ENCODE measurements at places on chromosomes 3 and 15.

GRCh38 chr3:128133273-128133883, 9.8 kb upstream of the RUVBL1 start:
- no peak for DNase-seq

DNA sequence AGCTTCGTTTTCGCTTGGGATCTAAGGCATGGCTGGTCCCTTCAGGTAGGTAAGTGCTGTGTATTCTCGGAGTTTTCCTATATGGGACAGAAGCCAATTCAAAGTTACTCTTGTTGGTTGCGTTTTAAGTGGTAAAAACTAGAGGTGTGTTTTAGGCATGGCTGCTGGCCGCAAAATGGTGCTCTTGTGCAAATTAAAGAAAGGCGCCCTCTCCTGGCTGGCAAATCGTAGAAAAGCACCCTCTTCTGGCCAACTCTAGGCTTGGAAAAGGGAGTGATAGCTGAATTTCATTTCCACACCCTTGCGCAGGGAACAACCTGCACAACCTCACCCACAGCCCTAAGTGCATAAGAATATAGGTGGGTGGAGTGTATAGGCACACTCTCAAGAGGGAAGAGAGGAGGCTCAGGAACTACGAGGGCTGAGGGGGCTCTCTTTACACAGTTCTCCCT, 23.5 kb downstream of the DRD3 start:
- no peak for DNase-seq

DNA sequence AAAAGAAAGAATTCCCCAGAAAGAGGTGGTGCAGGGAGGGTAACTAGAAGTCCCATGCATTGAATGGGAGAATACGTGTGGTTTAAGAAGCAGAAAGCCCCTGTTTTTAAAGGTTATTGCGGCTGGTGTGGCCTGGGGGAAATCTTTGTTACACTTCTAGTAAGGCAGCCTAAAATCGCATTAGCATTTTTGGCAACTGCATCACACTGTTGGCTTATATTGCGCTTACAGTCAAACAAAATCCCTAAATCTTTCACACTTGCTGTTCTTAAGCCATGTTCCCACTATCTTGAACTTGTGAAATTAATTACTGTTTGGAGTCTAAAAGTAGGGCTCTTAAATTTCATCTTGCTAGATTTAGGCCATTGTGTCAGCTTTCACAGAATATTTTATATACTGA, 66.0 kb upstream of the GOLIM4 start:
- no peak for DNase-seq

- DNase-seq: no peak
Observed at GRCh38 chr15:89784686-89784960, 8.5 kb downstream of the MESP2 start.

DNA sequence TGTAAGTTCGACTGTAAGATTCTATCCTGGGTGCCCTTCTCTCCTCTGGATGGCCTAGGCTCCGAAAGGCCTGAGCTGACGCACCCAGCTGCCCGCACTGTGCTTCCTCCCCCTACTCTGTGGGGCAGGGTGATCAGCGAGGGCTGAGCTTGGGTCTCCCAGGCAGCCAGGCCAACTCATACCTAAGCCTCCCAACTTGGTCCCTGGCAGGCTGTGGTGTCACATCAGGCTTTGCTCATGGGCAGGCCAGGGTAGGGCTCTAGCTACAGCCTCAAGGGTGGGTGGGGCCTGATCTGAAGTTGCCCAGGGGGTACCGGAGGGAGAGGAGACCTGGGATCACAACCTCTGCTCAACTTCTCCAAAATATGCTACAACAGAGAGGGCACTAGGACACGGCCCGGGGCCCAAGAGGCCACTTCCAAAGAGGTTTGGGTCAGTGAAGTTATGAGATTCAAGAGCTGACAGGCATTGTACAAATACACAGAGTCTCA, 123.1 kb downstream of the ADCY5 start:
- no peak for DNase-seq

GRCh38 chr3:165466856-165467255, 270.7 kb upstream of the SLITRK3 start:
- no peak for DNase-seq

DNA sequence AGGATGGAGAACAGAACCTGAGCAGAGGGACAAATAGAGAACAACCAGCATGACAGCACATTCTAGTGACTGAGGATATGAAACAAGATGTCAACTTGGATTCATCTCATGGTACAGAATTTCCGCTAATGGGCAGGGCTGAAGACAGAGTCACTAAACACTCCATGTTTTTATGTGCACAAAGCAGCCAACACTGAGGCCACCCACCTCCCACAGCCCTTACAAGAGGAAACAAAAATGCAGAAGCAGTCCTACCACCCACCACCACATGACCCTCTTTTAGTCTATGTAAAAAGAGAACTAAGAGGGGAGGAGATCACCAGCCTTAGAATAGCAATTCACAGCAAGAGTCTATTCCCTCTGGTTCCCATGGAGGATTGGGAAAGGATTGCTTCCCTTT, 131.4 kb upstream of the UBE2E2 start:
- no peak for DNase-seq

- DNase-seq: no peak
Observed at GRCh38 chr3:162489853-162490252, 993.2 kb downstream of the OTOL1 start.

DNA sequence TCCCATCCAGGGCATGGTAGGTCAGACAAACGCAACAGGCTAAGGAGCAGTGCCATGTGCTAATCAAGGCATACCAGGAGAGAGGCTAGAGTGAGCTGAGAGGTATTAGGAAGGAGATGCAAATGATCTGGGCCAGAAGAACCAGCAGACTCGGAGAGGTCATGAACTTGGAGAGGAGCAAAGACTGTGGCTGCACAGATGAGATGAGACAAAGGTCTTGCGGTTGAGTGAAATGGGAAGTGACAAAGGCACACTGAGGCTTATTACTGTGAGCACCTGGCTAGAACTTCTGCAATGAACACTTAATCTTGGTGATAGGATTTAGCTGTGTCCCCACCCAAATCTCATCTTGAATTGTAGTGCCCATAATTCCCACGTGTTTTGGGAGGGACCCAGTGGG, 380.2 kb downstream of the ULK4 start:
- no peak for DNase-seq

- no peak for DNase-seq
Observed at GRCh38 chr15:70531576-70531975, 231.8 kb downstream of the UACA start.

DNA sequence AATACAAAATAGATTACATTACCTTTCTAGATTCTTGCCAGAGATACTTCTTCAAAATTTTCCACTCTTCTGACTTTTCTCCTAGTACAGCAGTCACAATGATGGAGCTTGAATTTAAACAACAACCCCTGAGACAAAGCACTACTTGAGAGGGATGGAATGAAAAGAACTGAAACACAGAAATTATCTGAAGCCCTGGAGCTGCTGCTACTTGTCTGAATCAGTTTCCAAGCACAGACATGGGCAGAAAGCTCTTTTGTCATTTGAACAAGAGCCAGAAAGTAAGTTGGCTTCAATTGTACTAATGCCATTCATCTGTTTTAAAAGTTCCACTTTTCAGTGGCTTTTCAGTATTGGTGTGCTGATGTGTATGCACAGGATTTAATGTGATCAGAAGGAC, 718.5 kb upstream of the ARPP21 start:
- DNase-seq: no peak

DNA sequence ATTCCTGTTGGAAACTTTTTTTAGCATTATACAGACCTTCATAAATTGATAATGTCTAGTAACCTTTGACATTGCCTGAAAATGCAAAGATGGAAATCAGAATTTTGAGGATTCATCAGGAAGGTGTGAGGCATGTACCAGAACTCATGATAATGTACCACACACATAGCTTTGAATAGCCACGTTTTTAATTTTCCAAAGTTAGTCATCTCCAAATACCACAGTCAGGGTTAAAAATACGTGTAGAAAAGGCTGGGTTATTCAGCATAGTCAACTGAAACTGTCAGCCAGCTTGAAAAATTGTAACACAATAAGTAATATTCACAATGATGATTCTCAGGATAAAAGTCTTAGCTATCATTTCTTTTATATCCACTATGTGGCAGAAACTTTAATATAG, 102.0 kb upstream of the THRB start:
- no peak for DNase-seq

- DNase-seq: no peak
Observed at GRCh38 chr3:67361323-67361722, 293.1 kb downstream of the SUCLG2 start.

DNA sequence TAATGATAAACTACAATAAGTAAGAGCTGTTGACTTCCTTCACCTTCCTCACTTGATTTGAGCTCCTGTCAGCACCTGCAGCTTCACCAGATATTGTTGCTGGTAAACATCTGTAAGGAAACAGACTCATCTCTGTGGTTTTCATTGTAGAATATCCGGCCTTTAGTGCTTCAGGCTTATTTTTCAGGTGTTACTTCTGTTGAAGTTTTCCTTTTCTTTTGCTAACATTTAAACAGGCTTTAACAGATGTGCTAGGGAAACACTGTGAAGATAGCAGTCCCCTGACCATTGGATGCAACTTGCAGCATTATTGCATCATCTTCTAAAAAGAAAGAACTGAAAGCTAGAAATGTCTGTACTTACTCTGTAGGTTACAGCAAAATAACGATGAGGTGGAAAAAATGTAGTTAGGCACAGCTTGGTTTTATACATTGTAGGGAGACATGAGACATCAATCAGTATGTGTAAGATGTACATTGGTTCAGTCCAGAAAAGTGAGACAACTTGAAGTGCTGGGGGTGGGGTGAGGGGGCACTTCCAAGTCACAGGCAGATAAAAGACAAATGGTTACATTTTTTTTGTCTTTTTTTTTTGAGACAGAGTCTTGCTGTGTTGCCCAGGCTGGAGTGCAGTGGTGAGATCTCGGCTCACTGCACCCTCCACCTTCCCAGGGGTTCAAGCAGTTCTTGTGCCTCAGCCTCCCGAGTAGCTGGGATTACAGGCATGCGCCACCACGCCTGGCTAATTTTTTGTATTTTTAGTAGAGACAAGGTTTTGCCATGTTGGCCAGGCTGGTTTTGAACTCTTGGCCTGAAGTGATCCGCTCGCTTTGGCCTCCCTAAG, 10.2 kb downstream of the EDEM1 start:
- no peak for DNase-seq

- DNase-seq: no peak
Observed at GRCh38 chr3:18806633-18807032, 341.7 kb upstream of the KCNH8 start.

GRCh38 chr15:52975941-52976449, 185.9 kb upstream of the ONECUT1 start:
- DNase-seq: no peak

DNA sequence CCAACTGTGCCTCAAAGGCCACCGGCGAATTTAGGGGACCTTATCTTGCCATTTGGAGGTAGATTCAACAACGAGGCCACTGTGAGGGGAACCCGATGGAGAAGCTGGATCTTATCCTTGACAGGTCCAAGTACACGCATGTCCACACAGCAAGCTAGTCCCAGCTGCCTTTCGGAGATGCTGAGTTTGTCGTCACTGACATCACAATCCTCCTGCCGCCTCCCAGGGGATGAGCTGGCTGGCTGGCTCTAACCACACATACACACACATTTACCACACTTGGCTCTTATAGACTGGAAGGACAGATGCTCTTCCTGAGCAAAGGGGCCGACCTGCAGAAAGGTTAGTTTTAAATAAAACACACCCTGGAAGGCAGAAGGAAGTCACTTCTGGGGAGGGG, 176.3 kb downstream of the STT3B start:
- no peak for DNase-seq

DNA sequence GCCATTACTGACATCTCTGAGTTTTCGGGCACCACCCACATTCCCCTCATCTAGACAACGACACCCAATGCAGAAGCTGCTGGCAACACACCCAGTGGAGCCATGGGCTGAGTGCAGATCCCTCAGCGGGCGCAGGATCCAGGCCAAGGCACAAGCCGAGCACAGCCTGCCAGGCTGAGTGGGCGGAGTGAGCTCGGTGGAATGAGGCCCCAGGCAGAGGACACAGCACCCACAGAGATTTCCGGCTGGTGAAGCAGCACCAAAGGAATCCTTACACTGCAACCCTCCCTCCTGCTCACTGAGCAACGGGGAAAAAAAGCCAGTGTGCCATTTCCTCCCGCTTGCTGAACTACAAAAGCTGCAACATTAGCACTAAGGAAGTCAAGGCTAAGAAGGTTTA, 34.3 kb downstream of the ZMAT3 start:
- DNase-seq: peak; percentile 9

DNA sequence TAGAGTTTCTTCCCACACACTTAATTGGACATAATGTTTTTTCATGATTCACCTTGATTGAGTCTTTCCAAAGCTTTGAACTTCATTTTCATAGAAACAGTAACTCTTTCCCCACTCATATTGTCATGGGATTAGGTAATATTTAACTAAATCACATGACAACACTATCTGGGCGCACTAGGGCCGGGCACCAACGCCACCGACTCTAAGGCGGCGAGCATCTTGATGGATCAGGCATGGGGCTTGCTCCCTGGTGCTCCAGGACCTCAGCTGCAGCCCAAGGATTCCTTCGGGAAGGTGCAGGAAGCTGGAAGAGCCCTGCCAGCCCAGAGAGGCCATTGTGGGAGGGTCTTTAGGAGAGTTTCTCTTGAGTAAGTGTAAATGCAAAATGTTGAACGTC, 193.1 kb upstream of the UBE3A start:
- DNase-seq: no peak

DNA sequence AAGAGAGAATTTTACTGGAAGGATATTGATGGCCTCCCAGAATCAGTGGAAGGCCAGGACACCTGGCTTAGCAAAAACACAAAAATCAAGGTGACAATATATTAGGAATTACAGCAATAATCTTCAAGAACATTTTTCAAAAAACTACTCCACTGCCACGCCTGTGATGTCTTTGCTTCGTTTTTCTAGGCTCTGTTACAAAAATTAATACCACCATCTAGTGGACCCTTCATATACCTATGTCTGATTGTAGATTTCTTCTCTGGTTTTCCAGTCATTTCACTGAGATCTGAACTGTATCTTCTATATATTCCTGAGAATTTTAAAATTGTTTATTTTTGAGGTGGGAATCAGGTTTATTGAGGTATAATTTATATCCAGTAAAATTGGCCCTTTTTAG, 5.6 kb upstream of the SLC33A1 start:
- DNase-seq: no peak

DNA sequence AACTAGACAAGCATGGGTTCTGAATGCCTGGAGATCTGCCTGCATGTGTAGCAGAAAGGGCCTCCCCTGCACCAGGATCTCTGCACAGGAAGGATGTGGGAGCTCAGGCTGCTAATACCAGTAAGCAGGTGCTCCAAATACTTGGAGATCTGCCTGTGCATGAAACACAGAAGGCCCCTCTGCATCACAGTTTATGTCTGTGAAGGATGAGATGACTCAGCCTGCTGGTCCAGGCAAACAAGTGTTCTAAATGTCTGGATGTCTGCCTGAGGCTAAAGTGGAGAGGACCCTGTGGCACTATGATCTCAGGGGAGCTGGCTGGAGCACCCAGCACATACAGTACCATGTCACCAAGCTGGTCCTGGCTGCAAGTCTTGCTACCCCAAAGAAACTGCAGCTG, 678.8 kb downstream of the MCTP2 start:
- DNase-seq: no peak

DNA sequence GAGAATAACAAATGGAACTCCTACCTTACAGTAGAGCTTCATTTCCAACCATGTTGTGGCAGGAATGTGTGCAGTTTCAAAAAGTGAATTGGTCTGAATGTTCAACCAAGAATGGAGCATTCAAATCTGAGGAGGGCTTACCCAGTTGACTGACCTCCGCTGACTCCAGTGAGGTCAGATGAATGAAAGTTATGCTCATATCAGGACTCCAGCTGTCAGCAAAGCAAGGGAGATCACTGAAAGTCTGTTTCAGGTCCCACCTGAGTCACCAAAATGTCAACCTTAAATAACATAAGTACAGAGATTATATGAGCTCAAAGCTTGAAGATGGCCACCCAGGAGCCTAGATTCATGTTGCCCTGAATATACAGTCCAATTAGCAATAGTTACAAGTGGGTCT, 473.5 kb downstream of the RBMS3 start:
- DNase-seq: no peak
